ENCODE measurements at places on chromosomes 7 and 10.

GRCh38 chr7:27412164-27412563 lies 169.6 kb downstream of the EVX1 start:
- DNase-seq: no peak

DNA sequence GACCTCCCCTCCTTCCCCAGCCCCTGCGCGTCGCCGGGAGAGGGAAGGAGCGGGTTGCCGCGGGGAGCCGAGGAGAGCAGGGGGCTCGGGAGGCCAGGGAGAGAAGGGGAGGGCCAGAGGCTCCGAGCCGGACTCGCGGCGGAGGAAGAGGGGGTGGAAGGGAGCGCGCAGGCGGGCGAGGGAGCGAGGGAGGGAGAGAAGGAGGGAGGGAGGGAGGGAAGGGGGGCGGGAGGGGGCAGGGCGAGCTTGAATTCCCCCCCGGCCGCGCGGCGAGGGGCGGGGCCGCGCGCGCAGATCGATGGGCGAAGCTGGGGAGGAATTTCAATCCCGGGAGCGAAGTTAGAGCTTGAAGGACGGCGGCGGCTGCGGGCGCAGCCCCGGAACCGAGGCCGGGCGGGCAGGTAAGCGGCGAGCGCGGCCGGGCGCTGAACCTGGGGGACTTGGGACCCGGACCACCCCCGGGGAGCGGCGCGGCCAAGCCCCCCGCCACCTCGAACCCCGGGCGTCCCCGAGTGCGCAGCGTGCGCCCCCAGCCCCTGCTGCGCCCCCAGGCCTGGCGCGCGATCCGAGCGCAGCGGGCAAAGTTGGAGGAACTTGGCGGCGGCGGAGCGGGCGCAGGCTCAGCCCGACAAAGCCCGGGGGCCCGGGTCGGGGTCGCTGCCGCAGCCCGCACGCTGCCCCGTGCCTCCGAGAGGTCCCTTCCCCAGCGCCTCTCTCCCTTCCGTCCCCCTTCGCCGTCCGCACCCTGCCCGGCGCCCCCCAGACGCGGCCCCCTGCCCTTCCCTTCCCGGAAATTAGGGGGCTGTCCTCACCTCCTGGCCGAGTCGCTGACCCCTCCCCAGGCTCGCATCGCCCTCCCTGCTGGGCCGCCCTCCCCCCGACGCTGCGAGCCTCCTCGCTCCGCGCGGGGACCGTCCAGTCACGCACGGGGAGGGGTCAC lies at the start of gene ELFN1:
Gene ELFN1 (plus strand): TSS at position 324 of the 940 bp plus-strand sequence. CDS start 74,320 bp downstream, outside the sequence.
- DNase-seq: peak; percentile 55

DNA sequence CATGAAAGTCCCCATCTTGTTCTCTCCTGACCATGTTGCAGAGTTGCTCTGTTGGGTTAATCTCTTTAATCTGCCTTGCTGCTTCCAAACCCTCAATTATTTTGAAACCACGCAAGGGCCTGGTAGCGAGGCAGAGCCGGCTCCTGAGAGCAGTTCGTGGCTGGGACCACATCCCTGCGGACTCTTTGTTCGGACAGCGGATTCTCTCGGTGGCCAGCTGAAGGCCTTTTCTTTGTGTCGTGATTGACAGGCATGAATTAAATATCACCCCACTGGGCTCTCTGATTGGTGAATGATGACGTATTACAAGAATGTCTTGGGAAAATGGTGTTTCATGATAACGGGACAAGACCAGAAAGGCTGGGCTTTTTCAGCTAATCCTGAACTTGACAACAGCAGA lies 66.9 kb upstream of the ARHGAP21 start:
- DNase-seq: no peak

- no peak for DNase-seq
These were observed 78.8 kb downstream of the SLC25A40 start for GRCh38 chr7:87797395-87797794.

DNA sequence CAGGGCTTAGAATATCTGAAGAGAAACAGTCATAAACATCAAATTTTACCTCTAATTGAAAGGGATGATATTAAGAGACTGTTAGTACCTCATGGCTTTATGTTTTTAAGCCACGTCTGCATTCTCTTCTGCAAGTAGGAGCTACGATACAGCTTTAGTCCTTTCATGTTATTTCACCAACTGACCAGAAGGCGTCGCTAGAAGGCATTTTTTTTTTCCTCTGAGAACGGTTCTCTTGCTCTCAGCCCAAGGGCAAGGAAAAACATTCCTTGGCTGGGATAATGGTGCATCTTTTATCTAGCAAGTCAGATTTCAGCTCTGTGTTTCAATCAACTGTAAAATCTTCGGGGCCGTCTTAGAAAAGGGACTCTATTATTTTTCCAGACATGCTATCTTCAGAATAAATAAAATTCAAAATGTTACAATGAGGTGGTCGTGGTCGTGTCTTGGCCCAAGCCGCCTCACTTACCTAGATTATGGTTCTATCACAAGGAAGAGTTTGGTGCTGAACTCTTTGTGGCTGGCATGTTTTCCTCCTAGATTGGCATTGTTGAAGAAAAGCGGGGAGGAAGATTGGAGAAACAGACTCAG lies 41.6 kb upstream of the LYZL2 start:
- DNase-seq: peak; percentile 70

GRCh38 chr10:35606430-35606829 lies 1.3 kb downstream of the GJD4 start:
- no peak for DNase-seq

DNA sequence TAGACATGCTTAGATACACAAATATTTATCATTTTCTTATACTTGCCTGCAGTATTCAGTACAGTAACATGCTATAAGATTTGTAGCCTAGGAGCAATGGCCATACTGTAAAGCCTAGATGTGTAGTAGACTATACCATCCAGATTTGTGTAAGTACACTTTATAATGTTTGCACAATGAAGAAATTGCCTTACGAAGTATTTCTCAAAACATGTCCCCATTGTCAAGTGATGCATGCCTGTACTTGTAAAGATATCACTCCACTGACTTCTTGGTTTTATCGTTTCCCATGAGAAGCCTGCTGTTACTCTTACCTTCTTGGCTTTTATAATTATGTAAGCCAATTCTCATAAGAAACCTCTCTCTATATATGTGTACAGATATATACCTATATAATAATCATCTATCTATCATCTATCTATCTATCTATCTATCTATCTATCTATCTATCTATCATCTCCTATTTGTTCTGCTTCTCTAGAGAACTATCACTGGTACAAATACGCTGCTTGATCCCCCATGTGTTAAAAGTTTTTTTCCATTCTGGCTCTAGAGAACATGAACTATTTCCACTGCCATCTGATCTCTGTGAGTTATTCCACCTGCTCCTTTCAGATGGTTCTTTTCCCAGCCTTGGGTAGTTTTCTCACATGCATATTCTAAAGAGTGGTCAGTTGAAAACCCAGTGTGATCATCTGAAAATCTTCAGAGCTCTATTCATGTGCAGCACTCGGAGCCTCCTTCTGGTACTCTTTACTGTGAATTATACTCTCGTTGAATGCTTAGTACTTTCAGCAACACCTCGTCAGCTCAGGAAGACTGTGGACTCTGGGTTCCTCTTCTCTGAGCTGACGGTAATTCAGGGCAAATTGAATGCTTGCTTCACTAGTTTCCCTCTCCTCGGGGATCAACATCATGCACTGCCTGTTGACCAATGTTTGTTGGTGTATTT lies 14.5 kb upstream of the VCL start:
- no peak for DNase-seq

DNA sequence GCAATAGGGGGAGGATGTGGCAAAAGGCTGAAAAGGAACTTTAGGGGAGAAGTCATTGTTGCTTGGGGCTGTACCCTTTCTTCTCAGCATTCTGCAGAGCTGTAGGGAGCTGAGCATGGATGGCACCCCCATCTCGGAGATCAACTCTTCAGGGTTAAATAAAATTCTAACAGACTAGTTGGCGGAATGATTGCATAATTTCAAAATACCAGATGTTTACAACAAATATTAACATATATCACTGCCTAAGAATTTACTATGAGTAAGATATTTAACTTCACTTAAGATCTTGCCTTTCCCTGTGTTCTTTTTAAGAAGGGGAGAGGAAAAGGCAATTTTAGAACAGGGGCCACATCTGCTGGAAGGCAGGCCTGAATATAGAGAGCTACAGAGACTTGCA lies 509 bp upstream of the OR2F1 start:
- DNase-seq: no peak

DNA sequence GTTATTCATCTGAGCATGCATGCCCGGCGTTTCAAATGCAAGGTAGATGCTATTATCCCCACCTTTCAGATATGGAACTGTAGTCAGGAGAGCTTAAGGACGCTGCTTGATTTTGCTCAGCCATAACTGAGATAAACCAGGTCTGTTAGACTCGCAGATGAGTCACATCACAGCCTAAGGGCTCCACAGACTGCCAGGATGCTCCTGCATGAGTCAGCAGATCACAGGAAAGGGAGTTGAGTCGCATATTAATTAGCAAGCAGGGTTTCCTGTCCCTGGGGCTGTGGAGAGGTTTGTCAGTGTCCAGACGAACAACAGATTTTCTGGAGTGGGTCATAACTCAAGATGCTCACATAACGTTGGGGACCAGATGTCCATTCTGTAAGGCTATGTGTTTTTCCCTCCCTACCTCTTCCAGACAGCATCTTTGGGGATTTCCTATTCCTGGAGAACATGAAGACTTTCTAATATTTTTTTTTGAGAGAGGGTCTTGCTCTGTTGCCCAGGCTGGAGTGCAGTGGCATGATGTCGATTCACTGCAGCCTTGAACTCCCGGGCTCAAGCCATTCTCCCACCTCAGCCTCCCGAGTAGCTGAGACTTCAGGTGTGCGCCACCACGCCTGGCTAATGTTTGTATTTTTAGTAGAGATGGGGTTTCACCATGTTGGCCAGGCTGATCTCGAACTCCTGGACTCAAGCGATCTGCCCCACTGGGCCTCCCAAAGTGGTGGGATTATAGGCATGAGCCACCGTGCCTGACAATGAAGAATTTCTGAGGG lies 36.7 kb downstream of the PFKFB3 start:
- DNase-seq: peak; percentile 98

GRCh38 chr7:100719523-100720278 lies 567 bp upstream of the EPO start:
- peak; percentile 44 for DNase-seq

All from AG08395 (cell line).